ENCODE measurements at places on chromosomes 1 and 21.

- DNase-seq, result no peak
Measured at GRCh38 chr21:30718239-30718909, at the start of gene KRTAP21-3. KRTAP21-3 (minus strand) TSS chr21:30718777; CDS start chr21:30718759, 18 bp downstream.

DNA sequence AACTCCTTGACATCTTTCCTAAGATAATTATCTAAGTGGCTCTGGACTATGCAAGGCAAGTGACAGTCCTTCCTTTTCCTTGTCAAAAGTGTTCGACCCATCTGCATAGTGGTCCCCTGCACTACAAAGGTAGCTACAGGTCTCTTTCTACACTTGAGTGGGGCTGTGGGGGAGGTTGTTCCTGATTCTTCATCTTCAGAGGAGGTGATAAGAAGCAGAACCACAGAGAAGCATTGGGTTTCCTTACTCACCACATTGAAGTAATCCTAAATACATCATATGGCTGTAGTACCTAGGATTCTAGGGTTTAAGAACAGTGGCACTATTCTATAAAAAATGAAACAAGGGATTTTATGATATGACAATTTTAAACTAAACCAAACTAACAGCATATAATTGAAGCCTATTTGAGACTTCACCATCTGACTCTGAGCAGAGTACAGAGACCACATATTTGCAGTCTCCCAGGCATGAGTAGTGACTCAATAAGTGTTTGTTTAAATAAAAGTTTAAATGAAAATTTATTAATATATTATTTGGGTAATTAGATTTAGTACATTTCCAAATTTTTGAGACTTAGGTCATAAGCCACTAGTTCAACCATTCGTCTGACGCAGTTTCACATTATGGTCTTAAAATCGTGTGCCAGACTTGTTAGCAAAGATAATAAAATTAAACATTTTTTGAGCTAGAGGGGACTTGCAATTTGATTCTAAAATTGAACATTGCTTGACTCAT, 54.9 kb upstream of the NEK7 start:
- DNase-seq, result no peak

DNA sequence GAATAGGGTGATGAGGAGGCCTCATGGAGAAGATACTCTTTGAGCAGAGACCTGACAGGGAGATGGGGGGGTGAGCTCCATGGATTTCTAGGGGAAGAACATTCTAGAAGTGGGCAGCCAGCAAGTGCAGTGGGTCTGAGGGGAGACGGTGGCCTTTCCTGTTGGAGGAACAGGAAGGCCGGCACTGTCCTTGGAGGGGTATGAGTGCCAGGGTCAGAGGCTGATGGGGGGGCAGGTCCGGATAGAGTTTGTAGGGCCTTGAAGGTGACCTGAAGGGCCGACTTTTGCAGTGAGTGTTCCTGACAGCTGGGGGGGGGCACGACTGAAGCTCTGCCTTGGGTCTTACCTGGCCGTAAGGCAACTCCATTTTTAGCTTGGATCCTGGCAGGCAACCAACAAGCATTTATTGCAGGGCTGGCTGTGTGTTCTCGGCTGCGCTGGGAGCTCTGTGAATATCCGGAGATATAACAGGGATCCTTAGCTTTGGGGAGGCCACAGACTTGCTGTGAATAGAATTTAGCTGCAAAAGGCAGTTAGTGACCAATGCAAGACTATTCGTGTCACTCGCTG, 130.6 kb downstream of the MRPS6 start:
- no peak for DNase-seq

DNA sequence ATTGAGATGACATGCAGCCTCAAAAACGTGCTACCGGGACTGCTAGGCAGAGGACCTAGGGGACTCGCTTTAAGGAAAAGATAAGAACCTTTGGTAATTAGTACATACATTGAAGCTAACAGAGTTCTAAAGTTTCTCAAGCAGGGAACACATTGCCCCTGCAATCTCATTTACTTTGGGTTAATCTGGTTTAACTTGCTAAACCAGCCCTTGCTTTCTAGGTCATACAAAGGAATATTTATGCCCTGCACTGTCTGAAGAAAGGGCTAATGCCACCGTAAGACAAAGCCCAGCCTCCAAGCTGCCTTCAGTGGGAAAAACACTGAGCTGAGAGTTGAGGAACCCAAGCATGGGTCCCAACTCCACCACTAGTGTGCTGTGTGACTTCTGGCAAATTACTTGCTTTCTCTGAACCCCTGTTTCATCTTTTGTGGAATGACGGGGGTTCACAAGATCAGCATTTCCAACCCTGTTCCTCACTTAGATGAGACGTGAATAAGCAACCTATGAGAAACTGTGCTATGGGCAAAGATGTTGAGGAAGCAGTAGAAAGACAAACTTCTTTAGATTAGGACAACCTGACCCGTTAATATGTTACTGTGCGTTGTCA, 66.3 kb downstream of the VWA5B1 start:
- DNase-seq, result no peak

DNA sequence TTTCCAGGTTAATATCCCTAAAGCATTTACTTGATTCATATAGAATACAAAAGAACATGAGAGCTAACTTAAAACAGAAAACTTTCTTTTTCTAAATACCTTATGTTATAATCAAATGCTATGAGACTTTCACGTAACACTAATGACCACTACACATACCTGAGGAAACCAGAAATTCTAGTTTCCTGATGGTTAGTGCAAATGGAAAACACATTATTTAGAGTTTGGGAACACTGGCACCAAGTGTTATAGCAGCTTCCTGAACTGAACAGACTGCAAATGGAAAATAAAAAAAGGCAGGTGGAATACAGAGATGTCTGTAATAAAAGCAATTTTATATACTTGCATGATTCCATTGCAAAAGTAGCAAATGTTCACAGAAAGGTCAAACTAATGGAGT, 15.5 kb downstream of the PAXBP1 start:
- DNase-seq, result no peak
